Left forelimb (tissue), 1 donor: ENCODE measurements at places on chromosomes 13 and 19.
A peak's percentile ranks its signal among the peaks of the same experiment; 100 is the strongest.

DNA sequence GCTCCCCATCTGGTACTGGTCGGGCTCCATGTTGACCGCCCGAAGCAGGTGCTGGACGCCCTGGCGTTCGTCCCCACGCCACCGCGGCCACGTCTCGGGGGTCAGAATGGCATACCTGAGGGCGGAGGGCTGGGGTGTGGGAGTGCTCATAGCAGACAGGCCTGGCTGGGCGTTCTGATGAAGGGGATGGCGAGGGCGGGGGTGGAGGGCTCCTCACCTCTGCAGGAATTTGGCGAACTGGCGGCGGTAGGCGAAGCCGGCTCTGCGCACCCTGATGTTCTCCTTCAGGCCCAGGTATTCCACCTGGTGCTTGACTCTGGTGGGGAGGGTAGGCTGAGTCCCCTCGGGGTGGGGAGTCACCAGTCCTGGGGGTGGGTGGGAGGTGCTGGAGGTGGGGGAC, 22.3 kb upstream of the ZNF414 start:
- DNase-seq, result no peak

DNA sequence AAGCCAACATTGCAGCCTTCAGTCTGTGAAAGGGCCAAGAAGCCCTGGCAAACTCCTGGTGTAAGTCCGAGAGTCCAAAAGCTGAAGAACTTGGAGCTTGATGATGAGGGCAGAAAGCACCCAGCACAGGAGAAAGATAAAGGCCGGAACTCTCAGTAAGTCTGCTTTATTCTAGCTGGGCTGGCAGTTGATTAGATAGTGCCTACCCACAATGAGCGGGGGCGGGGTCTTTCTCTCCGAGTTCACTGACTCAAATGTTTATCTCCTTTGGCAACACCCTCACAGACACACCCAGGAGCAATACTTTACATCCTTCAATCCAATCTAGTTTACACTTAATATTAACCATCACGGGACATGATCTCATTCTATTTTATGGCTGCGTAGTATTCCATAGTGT, 1317.1 kb downstream of the SLITRK1 start:
- no peak for DNase-seq

DNA sequence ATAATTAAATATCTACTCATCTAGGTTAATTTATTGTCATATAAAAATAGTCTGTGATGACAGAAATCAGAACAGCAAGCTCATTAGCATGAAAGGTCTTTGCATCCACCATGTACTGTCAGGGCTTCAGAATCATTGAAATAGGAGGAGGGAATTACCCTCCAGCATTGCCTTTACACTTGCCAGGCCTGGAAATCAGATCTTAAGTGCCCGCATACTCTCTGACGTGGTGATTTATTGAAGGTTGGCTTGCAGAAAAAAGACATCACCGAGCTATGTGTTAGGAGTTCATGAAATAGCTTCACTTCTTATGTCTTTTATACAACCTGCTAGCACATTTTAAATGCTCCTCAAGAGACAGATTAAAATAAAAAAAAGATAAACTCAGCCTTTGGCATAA, 661.7 kb upstream of the SLITRK1 start:
- no peak for DNase-seq

GRCh38 chr13:65133094-65133493, 2097.0 kb downstream of the PCDH9 start:
- DNase-seq, result no peak

DNA sequence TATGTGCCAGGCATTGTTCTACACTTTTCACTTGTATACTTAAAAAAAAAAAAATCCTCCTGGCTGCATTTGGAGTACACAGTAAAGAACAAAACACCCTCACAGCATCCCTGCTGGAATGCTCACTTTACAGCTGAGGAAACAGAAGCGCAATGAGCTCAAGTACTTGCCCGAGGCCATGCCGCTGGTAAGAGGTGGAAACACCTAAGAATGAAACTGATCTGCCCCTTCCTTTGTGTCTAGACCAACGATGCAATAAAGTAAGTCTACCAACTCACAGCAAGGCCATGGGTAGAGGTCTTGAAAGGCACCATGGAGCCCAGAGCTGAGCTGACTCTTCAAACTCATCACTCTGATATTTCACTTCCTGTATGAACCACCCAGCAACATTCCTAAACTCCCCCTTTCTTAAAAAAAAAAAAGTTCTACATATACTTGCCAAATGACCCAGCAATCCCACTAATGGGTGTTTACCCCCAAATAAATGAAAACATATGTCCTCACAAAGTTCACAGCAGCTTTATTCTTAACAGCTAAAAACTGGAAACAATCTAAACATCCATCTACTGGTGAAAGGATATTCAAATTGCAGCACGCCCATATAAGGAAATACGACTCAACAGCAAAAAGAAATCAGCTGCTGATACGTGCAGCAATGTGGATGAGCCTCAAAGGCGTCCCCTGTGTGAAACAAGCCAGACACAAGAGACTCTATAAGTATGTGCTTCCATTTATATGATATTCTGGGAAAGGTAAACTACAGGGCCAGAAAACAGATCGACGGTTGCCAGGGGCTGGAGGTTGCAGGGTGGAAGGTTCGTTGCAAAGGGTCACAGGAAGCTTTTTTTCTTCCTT, 236.6 kb upstream of the MAB21L1 start:
- peak; percentile 69 for DNase-seq

GRCh38 chr13:113138792-113139551, 16.4 kb downstream of the F10 start:
- DNase-seq, result peak; percentile 48

GRCh38 chr13:49635599-49636433, 7.5 kb downstream of the ARL11 start:
- DNase-seq, result no peak

DNA sequence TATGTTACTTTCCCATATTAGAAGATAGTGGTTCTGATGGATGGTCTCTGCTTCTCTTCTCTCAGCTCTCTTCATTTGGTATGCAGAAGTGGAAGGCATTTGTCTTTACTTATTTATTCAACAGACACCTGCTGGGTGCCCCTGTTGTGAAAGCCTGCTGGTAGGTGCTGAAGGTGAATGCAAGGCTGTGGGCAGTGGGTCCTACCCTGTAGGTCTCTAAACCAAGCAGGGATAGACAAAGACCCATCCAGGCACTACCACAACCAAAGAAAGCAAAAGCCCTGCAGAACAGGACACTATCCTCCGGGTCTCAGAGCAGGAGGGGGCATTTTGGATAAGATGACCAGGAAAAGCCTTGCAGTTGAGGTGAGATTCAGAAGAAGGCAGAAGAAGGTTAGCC, 106.1 kb downstream of the STARD13 start:
- DNase-seq, result no peak
